Calu3 (cell line): ENCODE measurements at places on chromosomes 1 and 21. TPM values are rescaled to one million over a fixed set of nuclear protein-coding genes. Genes with fewer than 3 reads are reported as not detected.

DNA sequence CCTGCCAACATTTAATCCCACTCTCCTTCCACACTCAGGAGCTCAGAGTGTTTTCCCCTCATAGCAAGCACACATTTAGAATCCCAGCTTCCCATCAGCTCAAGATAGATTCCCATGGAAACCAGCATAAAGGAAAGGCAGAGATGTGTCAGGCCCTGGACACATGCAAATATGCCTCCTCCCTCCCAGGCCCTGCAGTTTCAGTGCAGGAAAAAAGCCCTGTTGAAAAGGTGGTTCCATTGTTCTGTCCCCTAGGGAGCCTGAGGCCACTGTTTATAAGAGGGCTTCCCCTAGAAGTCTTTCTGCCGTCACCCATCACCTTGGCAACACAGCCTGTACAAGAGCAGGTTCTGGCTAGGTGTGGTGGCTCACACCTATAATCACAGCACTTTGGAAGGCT is 3.6 kb downstream of the CACNA1S start:
- H3K36me3 ChIP-seq: peaks cover 4% of the 10 kb centered on the region
- H3K27ac ChIP-seq: no peak overlapping the region
- no peaks in the 10 kb centered on the region for H3K4me1 ChIP-seq
- peaks cover 89% of the 10 kb centered on the region for H3K27me3 ChIP-seq
- H3K4me3 ChIP-seq: no peak overlapping the region
- no peak for DNase-seq

DNA sequence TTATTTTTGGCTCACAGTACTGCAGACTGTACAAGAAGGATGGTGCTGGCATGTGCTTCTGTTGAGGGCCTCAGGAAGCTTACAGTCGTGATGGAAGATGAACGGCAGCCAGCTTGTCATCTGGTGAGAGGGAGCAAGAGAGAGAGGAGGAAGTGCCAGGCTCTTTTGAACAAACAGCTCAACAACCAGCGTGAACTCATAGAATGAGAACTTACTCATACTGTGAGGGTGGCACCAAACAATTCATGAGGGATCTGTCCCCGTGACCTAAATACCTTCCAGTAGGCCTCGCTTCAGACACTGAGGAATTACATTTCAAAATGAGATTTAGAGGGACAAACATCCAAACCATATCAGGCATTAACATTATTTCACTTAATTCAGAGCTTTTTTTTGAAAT is 84.7 kb downstream of the PKN2 start:
- DNase-seq: peak; percentile 39
- H3K27ac ChIP-seq: peak overlapping the region; percentile 92
- peak overlapping the region; percentile 33 for H3K4me3 ChIP-seq
- H3K4me1 ChIP-seq: peaks cover 48% of the 10 kb centered on the region

GRCh38 chr1:217919683-217920388 is 288.7 kb downstream of the SPATA17 start:
- H3K27ac ChIP-seq: no peak overlapping the region
- no peaks in the 10 kb centered on the region for H3K36me3 ChIP-seq
- H3K4me1 ChIP-seq: no peaks in the 10 kb centered on the region
- H3K4me3 ChIP-seq: no peak overlapping the region

DNA sequence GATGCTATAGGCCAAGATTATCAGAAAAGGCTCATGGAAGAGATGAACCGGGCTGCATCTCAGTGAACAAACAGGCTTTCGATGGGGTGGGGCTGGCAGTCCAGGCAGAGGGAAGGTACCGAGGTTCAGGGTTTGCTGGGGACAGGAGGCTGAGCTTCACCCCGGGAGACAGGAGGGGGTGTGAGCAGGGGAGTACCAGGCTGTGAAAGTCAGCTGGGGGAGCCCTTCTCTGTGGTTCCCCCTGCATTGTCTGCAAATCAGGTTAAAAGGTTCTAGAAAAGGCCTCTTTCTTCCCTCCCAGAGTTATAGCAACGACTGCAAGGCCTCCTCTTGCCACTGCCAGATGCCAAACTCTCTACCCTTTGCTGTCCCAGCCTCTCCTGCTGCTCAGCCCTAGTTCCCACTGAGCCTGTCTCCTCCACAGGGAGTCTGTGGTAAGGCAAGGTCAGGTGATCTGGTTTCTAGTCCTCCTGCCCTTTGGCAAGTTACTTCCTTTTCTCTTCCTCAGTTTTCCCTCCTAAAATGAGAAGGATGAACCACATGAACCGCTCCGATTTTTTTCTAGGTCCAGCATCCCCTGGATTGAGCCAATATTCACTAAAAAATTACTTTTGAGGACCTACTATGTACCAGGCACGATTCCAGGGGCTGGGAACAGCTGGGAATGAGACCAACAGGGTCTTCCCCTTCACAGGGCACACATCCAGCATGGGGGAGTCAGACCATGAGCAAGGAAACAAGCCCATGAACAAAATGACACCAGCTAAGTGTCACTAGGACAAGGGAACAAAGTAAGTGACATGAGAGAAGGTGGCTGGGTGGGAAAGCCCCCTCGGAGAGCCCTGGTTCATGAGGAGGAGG is 7.2 kb downstream of the LAD1 start:
- no peak for DNase-seq
- H3K4me1 ChIP-seq: peaks cover 60% of the 10 kb centered on the region
- H3K4me3 ChIP-seq: peak overlapping the region; percentile 3
- peaks cover 88% of the 10 kb centered on the region for H3K36me3 ChIP-seq
- no peaks in the 10 kb centered on the region for H3K27me3 ChIP-seq

DNA sequence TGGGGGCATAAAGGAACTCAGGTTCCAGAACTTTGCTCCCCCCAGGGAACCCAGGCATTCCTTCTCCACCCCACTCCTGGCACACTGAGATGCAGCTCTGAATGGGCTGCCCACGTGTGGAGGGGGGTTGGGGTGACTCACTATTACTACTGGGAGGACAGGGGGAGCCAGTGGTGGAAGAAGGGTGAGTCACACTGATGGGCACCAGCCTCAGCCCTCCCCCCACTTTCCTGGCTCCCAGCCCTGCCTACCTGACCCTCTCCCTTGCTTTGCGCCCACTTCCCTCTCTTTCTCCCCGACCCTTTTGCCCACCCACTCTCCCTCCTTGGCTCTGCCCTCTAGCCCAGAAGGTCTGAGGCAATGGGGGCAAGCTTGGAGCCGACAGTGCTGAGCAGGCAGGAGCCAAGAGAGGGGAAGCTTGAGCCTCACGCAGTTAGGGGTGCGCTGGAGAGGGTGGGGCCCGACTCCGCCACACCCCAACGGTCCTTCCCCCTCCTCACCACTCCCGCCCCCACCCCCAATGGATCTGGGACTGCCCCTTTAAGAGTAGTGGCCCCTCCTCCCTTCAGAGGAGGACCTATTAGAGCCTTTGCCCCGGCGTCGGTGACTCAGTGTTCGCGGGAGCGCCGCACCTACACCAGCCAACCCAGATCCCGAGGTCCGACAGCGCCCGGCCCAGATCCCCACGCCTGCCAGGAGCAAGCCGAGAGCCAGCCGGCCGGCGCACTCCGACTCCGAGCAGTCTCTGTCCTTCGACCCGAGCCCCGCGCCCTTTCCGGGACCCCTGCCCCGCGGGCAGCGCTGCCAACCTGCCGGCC is at the start of gene LMNA:
Gene LMNA, plus strand, starts transcription at position 611 of the 818 bp plus-strand sequence. CDS start 208 bp downstream, outside the sequence.
- H3K27ac ChIP-seq: peak within 1 kb of the TSS; percentile 85
- peak; percentile 96 for DNase-seq
- H3K27me3 ChIP-seq: no peaks in the 10 kb centered on the region
- H3K4me1 ChIP-seq: peaks cover 52% of the 10 kb centered on the region

DNA sequence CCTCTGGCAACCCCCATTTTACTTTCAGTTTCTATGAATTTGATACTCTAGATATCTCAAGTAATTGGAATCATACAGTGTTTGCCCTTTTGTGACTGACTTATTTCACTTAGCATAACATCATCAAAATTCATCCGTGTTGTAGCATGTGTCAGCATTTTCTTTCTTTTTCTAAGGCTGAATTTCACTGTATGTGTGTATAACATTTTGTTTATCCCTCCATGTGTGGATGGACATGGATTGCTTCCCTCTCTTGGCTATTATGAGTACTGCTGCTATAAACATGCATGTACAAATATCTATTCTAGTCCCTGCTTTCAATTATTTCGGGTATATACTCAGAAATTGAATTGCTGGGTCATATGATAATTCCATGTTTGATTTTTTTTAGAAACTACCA is 97.3 kb downstream of the MAP3K21 start:
- H3K27me3 ChIP-seq: no peaks in the 10 kb centered on the region
- no peak for DNase-seq
- H3K4me3 ChIP-seq: no peak overlapping the region
- peaks cover 8% of the 10 kb centered on the region for H3K4me1 ChIP-seq
- H3K27ac ChIP-seq: no peak overlapping the region
- H3K36me3 ChIP-seq: no peaks in the 10 kb centered on the region

DNA sequence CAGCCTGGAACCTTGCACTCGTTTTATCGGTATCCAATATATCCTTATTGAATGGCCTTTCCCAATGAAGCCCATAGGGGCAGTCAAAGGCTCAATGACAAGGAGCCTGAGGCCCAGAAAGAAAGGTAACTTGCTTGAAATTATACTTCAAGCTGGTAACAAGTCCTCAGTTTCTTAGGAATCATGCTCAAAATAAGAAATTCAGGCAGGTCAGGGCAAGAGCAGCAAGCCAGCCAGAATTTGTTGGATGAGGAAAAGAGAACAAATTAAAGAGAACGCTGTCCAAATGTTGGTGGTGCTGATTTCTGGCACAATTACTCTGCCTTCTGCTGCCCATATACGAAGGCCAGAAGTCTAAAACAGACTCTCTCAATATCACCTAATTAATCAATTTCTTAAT is 77.6 kb downstream of the DDX20 start:
- DNase-seq: no peak
- H3K27me3 ChIP-seq: peaks cover 80% of the 10 kb centered on the region
- H3K4me1 ChIP-seq: no peaks in the 10 kb centered on the region

- H3K36me3 ChIP-seq: no peaks in the 10 kb centered on the region
- no peak overlapping the region for H3K4me3 ChIP-seq
- no peak for DNase-seq
- no peaks in the 10 kb centered on the region for H3K4me1 ChIP-seq
- no peaks in the 10 kb centered on the region for H3K27me3 ChIP-seq
- no peak overlapping the region for H3K27ac ChIP-seq
Measured at GRCh38 chr21:40587736-40588346, 259.1 kb downstream of the DSCAM start.

DNA sequence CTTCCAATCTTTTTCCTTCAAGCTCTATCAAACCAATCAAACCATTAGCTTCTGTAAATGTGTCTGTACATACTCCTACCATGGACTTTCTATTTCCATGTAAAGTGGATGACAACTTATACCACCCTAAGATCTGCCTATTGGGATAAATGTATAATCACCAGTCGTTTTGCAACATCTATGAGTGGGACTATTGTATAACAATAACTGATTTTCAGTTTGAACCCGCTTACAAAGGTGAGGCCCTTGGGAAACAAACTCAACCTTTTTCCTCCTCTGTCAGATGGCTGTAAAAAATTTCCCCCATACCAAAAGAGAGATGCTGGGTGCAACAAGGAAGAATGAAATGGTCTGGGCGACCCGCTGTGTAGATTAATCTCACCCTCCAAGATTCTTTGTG is 399.1 kb upstream of the ADAMTS5 start:
- peaks cover 10% of the 10 kb centered on the region for H3K4me1 ChIP-seq
- no peak overlapping the region for H3K4me3 ChIP-seq
- DNase-seq: no peak
- H3K36me3 ChIP-seq: no peaks in the 10 kb centered on the region

GRCh38 chr1:3216015-3216391 is 147.0 kb downstream of the PRDM16 start:
- DNase-seq: no peak
- no peak overlapping the region for H3K27ac ChIP-seq
- H3K27me3 ChIP-seq: peaks cover 82% of the 10 kb centered on the region
- no peak overlapping the region for H3K4me3 ChIP-seq

- no peak overlapping the region for H3K27ac ChIP-seq
- no peaks in the 10 kb centered on the region for H3K4me1 ChIP-seq
- H3K4me3 ChIP-seq: no peak overlapping the region
- H3K27me3 ChIP-seq: peaks cover 41% of the 10 kb centered on the region
- H3K36me3 ChIP-seq: no peaks in the 10 kb centered on the region
- DNase-seq: no peak
Measured at GRCh38 chr1:30345491-30346130, 377.8 kb downstream of the MATN1 start.

- DNase-seq: peak; percentile 83
- peak within 1 kb of the TSS; percentile 41 for H3K4me3 ChIP-seq
- peaks cover 82% of the 10 kb centered on the region for H3K27me3 ChIP-seq
- H3K36me3 ChIP-seq: peaks cover 17% of the 10 kb centered on the region
- peaks cover 22% of the 10 kb centered on the region for H3K4me1 ChIP-seq
- H3K27ac ChIP-seq: no peak within 1 kb of the TSS
Measured at GRCh38 chr1:32886004-32886827, at the start of gene HPCA. TSS of gene HPCA (plus strand) at chr1:32886491. CDS start at chr1:32888899, 2,408 bp downstream.

GRCh38 chr1:159188375-159188788 is 16.3 kb upstream of the ACKR1 start:
- H3K27me3 ChIP-seq: peaks cover 93% of the 10 kb centered on the region
- H3K36me3 ChIP-seq: peaks cover under 1% of the 10 kb centered on the region
- no peak overlapping the region for H3K27ac ChIP-seq
- peak overlapping the region; percentile 13 for H3K4me3 ChIP-seq

DNA sequence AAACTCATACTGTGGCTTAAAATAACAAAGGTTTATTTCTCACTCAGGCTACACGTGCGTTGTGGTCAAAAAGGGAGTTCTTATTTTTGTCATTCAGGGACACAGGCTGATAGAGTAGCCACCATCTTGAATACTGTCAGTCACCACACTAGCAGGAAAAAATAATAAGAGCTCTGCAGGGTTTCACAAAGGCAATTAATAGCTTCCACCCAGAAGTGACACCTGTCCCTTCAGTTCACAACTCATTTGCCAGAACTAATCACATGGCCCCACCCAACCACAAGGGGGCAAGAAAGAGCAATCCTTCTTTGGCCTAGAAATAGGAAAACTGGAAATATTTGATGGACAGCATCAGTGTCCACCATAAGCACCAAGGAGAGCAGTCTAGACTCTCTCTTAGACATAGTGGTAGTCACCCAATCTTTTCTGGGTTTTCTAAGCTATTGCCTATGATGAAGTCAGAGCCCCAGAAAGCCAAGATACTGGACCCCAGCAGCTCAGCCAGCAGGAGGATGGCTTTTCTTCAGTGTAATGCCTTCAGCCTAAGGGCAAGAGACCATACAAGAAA is 8.2 kb downstream of the HAPLN2 start:
- H3K27ac ChIP-seq: no peak overlapping the region
- DNase-seq: peak; percentile 77
- peaks cover 53% of the 10 kb centered on the region for H3K27me3 ChIP-seq
- H3K4me1 ChIP-seq: peaks cover 12% of the 10 kb centered on the region
- H3K4me3 ChIP-seq: no peak overlapping the region

DNA sequence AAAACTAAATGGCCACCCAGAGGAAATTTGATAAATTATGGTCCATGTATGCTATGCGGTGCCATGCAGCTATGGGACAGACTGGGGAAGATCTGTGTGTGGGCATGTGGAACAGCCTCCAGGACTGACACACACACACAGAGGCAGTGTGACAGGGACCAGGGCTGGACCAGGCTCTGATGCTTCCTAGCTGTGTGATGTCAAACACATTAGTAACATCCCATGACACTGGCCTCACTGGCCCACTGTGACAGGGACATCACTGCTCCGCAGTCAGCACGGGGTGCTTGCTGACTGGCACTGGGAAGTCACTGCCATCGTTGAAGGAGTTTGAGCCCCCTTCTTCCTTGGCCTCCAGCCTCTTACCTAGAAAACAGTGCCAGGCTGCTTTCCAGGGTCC is 13.9 kb downstream of the RAP1GAP start:
- H3K4me1 ChIP-seq: peaks cover 25% of the 10 kb centered on the region
- H3K36me3 ChIP-seq: peaks cover 12% of the 10 kb centered on the region
- no peak for DNase-seq
- peaks cover 9% of the 10 kb centered on the region for H3K27me3 ChIP-seq
- H3K4me3 ChIP-seq: no peak overlapping the region
- H3K27ac ChIP-seq: no peak overlapping the region

The MTFR1L gene
- total RNA-seq: 21.3 and 23.2 TPM in 2 replicates

The RNF223 gene
- total RNA-seq: 5.0 and 5.6 TPM in 2 replicates

The SMIM1 gene
- 2.7 and 4.2 TPM in 2 replicates for total RNA-seq

The LRRC3 gene
- 0.40 and 0.61 TPM in 2 replicates for total RNA-seq

The MROH7 gene
- total RNA-seq: 0.61 and 0.71 TPM in 2 replicates
